ENCODE measurements at places on chromosomes 1 and 21.

- DNase-seq, result no peak
Measured at GRCh38 chr21:38139380-38140168, 117.2 kb upstream of the KCNJ15 start.

DNA sequence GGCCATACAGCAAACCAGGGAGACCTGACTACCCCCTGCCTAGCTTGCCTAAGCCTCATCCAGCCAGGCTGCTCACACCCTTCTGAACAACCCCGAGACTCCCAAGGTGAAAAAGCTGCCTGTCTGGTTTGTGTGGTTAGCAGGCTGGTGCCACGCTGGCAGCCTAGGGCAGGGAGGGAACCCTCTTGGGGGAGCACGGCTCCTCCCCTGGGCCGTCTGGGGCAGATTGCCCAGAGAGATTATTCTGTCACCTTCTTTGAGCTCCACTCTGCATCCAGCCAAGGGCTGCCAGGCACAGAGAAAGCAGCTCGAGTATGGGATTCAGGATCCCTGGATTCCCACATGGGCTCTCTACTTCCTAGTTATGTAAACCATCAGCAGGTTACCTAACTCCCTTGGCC lies 27.5 kb upstream of the TCEA3 start:
- no peak for DNase-seq

- DNase-seq, result no peak
Measured at GRCh38 chr1:238458899-238459298, 568.2 kb upstream of the ZP4 start.

- DNase-seq, result no peak
Measured at GRCh38 chr1:243970077-243970476, 81.0 kb upstream of the ZBTB18 start.

DNA sequence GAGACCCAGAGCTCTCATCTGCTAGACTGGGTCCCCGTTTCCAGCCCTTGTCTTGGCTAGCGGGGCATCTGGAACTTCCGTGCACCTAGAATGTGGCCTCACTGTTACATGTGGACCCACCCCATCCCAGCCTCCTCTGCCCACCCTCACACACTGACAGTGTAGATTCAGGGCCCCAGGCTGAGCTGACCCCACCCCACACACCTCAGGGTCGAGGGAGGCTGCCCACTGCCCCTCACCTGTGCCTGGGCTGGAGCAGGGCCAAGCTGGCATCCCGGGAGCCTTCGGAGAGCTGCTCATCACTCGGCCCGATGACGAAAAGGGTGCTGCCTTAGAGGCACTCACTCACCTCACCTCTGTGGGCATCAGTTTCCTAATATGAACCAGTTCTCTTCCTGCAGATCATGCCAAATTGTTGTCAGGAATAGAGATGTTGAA lies 11.1 kb downstream of the ACOT11 start:
- DNase-seq, result no peak

Measured in GM20000 (cell line).